Activated T-cell treated with anti-CD3 and anti-CD28 coated beads, Interleukin-2, amount 50 U/mL, for 4 hours (primary cell): ENCODE measurements at places on chromosomes 6 and 20. TPM values are rescaled to one million over a fixed set of nuclear protein-coding genes. Genes with fewer than 3 reads are reported as not detected.

MOXD1 gene
- not detected for total RNA-seq

SRSF12 gene
- total RNA-seq = 0.30 TPM

SLC52A3 gene
- not detected for total RNA-seq

TCF21 gene
- 0.05 TPM for total RNA-seq

ZBTB46 gene
- total RNA-seq = 2.2 TPM

C6orf15 gene
- total RNA-seq = not detected

TREML2 gene
- total RNA-seq = 1.9 TPM

BANF2 gene
- total RNA-seq = not detected

GRCh38 chr6:138290423-138290962, 72.2 kb upstream of the PBOV1 start:
- no peak for DNase-seq

- DNase-seq = no peak
These were observed 124.2 kb downstream of the SLC16A10 start for GRCh38 chr6:111211411-111212030.

GRCh38 chr6:157579467-157580031, 198.6 kb downstream of the ZDHHC14 start:
- DNase-seq = no peak

DNA sequence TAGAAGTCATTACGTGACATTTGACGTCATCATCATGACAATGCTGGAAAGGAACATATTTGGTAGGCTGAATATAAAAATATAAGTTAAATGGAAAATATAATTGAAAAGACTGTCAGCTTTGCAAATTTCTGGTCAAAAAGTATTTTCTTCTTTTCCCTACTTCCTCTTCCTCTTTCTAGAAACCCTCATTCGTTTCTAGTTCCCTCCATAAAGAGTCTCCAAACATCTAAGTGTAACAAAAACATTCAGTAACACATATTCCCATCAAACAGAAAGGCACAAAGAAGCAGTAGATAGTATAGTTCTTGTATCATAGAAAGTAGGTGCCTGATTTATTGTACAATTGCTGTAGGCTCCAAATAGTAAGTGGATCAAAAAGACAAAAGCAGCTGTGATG, 150.8 kb upstream of the FAM83B start:
- no peak for DNase-seq

- no peak for DNase-seq
These were observed 12.2 kb upstream of the LAMA2 start for GRCh38 chr6:128870746-128871145.
